CD4-positive, alpha-beta T cell treated with Interleukin-15 for 4 hours (primary cell): ENCODE measurements at places on chromosomes 1 and 21.

DNA sequence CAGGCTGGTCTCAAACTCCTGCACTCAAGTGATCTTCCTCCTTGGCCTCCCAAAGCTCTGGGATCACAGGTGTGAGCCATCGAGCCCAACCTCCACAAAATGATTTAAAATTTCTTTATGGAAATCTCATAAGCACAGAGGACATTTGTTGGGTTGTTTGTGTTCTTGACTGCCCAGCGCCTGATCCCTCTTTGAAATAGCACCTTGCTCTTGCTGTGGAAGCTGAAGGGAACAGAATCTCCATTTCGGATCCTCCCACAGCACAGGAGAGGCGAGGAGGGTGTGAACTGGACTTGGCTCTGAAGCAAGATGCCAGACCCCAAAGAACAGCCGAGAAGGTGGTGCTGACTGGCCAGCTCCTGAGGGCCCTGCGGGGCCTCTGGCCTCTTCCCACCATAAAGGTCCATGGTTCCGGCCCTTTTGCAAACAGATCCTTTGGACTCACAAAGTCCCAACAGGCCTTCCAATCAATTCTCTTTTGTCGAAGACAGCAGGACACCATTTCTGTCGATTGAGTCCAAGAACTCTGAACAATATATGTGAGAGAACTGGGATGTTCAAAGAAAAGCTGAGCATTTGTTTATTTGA lies 45.6 kb upstream of the COA6 start:
- no peak for DNase-seq

- DNase-seq, result no peak
Observed at GRCh38 chr1:196594700-196595099, 13.5 kb downstream of the KCNT2 start.

DNA sequence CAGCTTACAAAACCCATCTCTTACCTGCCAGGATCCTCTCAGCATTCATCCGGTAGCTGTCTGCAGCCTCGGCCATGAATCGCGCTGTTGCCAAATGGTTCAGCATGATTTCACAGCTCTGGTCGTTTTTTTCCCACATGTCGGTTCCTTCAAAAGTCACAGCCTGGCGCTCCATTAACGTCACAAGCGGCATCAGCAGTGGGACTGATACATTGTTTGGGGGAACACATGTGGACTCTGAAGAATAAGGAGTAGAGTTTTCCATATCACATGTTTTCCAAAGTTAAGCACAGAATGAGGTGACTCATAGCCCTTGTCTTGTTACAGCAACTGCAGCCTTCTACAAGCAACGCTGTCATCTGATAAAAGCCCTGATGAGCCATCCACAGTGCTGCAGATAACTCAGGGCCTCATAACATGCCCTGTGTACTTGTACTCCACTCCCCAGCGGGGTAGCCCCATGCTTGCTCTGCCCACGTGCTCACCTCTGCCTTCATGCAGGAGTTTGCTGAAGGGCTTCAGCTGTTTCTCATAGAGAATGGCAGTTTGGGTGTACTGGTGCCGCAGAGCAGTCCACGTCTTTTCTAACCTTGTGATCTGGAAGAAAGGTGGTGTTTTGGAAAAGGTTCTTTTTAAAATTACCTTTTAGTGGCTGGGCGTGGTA lies 114.2 kb downstream of the BCAR3 start:
- DNase-seq, result no peak

- DNase-seq, result no peak
Observed at GRCh38 chr1:95953015-95953414, 719.0 kb downstream of the RWDD3 start.

DNA sequence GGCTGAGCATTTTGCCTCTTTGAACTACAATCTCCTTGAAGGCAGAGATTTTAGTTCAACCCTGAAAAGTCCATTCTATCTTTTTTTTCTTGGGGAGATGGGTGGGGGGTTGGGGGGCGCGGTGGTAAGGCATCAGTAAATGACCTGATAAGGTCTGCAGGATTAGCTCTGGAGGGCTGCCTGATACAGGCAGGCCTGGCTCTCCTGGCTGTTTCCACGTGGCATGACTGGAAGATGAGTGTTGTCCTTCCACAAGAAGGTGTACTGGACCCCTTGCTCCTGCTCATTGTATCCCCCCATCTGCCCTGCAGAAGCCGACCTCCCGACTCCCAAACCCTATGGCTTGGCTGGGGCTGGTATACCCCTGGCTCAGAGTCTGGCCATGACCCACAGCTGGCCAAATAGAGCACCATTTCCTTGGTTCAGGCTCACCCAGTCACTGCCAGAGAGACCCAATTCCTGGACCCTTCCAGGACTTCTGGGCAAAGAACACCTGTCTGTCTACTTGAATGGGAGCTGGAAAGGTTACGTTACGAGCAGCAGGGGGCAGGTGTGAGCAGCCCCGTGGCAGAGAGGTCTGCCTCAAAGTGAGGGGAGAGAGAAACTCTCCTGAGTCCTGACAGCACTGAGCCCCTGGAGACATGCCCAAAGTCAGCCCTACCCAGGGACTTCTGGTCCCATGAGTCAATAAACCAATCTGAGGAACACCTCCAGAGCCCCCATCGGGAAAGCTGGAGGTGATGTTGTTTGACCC lies 17.0 kb downstream of the DHRS3 start:
- DNase-seq, result peak; percentile 60

DNA sequence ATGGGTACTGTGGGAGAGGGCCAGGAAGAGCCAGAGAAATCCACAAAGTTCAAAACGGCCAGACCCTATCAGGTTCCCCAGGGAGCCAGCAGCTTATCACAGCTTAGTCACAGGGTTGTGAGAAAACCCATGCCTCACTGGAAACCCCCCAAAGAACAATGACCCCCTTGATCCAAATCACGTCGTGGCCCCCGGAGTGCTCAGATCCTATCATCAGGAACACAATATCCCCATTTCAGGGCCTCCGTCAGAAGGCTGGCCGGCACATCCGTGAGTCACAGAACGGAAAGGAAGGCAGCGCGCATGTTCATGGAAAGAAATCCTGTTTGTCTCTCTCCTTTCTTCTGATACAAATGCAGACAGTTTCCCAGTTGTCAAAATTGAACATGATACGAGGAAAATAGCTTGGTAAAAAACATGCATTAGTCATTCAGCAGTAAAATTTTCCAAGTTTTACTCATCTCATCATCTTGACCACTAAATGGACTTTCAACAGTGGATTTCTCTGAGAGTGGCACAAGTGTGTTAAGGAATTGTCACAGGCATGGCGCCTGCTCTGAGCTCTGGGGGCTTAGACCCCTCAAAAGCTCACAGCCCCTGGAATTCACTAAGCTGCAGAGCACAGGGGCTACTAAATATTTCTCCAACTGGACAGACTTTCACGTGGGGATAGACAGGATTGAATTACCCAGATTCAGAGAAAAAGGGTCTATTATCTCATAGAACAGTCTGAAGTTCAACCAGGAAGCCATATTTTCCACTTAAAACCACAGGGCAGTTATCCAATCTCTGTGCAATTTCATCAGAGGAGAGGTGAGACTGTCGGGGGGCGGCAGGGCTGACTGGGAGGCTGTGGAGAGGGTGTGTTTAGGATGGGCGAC lies 124.8 kb downstream of the RIPK4 start:
- no peak for DNase-seq

DNA sequence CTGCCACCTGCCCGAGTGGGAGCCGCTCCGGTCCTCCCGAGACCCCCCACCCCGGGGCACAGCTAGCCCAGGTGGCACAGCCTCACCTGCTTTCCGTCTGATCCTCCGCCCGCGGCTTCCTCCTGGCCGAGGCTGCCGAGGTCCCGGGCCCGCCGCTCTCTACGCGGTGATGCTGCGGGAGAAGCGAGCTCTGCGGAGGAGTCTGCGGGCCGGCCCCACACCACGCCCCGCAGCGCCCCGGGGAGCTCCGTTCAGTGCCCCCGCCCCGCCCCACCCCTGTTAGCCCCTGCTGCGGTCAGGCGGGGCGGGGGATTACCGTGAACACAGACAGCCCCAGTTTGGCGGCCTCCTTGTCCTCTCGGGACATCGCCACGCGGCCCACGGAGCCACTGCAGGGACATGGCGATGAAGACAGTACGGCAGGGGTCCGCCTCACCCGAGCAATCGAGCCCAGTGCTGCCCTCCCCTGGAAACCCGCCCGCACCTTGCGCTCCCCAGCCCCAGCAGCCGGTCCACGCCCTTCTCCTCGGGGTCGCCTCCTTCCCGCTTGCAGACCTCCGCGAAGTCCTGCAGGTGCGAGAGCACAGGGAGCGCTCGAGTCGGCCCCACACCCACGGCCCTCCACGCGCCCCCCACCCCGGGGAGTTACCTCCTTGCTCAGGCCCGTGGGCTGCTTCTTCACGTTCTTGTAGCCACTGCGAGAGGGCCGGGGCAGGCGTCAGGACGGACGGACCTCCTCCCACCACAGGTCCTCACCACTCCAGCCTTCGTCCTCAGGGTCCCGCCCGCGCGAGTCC lies 933 bp downstream of the C1orf35 start:
- peak; percentile 57 for DNase-seq

DNA sequence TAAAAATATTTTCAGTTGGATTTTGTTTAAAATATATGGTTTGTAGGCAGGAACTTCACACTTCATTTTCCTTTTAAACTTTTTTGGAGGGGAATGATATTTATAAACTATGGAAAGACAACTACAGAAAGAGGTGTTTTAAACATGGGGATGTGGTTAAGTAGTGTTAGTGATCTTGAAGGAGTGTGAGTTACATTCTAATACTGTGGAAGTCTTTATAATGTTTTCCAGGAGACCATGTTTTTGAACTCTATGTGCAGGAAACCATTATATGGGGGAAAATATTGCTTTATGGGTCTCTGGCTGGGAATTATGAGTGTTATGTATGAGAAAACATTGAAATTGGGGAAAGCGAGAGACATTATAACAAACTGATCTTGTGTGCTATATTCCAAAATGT lies 35.8 kb upstream of the COL24A1 start:
- DNase-seq, result no peak

- DNase-seq, result no peak
Observed at GRCh38 chr1:54156201-54156600, 3.4 kb upstream of the CDCP2 start.

- DNase-seq, result peak; percentile 7
Observed at GRCh38 chr1:152182431-152182830, 23.4 kb upstream of the RPTN start.

DNA sequence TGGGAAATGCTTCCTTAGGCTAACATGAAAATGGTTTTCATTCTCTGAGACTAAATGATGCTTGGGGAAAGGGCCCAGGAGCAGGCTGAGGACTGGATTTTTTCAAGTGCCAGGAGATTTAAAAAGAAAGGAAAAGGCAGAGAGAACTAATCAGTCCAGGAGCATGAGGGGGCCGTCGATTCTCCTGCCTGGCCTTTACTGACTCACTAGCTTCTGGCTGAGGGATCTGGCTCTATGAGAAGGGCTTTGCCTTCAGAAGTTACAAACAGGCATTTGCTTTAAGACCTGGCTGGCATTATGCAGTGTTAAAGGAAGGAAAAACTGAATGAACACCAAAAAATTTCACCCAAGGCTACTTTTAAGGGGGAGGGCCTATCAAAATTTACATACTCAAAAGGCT lies 359.2 kb downstream of the PBX1 start:
- no peak for DNase-seq

- DNase-seq, result no peak
Observed at GRCh38 chr1:163875200-163875926, 553.6 kb downstream of the NUF2 start.

GRCh38 chr1:204507317-204508105 lies 8.7 kb upstream of the MDM4 start:
- no peak for DNase-seq

GRCh38 chr1:20083178-20083944 lies 13.4 kb downstream of the PLA2G5 start:
- DNase-seq, result no peak

GRCh38 chr1:36327421-36328087 lies 4.1 kb upstream of the EVA1B start:
- DNase-seq, result no peak

GRCh38 chr1:221620437-221621384 lies 121.2 kb downstream of the DUSP10 start:
- DNase-seq, result no peak

- no peak for DNase-seq
Observed at GRCh38 chr1:99758073-99758511, 8.3 kb downstream of the FRRS1 start.
